NCI-H2171 treated with DMSO at 0.1 percent for 48 hours (cell line): ENCODE measurements at places on chromosomes 3 and 15.

DNA sequence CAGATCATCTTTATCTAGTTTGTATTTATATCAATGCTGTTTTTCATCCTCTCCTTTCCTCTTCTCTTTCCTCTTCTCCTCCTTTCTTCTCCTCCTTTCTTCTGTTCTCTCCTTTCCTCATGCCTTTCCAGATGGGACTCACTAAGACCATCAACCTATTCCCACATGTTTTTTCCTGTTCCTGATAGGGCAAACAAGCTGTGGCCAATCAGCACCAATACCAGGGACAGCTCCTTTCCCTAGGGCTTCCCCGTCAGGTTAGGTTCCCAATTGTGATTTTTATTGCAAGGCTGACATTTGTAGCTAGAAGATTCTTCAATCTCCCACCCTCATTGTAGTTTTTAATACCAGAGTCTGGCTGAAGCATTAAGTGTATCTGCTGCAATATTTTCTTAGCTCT, 76.3 kb upstream of the COL8A1 start:
- no peak for DNase-seq

DNA sequence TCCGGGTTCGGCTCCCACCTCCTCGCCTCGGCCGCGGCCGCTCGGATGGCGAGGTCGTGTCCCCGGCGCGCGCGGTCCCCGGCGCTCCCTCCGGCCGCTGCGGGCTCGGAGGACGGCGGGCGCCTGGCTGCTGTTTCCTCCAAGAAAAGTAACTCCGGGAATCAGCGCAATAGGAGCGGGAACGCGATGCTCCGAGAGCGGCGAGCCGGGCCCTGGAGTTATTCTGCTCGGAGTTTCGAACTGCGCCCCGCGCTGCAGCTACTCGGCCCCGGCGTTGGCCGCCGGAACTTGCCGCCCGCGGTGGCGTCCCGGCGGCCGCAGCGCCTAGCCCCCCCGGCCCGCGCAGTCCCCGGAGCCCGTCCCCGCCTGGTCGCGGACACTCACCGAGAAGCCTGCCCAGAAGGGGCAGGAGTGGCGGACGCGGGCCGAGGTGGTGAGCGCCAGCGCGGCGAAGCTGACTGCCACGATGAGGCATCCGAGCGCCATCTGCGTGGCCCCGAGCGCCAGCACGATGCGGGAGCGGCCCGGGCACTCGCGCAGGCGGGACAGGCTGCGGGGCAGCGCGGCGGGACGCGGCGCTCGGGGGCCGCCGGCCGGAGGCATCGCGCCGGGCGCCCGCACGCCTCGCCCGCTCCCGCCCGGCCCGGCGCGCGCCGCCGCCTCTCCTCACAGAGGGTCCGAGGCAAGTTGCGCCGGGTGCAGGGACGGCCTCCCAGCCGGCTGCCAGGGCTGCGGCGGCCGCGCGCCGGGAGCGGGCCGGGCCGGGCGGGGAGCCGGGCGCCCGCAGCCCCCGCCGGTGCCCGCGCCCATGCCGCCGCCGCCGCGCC, 251.9 kb downstream of the TJP1 start:
- DNase-seq = peak; percentile 10

DNA sequence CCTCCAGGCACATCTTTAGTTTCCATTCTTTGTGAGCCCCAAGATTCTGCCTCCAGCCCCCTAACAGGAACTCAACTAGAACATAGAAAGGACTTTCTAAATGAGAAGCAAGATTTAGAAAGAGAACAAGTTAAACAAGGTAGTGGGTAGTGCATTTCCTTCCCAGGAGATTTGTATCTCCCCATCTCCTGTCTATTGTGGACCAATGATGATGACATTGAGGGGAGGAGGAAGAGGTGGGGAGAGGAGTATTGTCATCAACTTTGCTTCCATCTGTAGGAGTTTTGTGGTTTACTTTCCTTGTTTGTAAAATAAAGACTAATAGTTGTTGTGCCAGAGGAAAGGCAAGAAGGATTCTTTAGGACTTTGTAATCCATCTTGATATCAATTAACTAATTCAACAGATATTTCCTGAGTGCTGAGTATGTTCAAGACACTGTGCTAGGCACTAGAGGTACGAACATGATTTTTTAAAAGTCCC, 235.3 kb upstream of the ROPN1 start:
- no peak for DNase-seq

DNA sequence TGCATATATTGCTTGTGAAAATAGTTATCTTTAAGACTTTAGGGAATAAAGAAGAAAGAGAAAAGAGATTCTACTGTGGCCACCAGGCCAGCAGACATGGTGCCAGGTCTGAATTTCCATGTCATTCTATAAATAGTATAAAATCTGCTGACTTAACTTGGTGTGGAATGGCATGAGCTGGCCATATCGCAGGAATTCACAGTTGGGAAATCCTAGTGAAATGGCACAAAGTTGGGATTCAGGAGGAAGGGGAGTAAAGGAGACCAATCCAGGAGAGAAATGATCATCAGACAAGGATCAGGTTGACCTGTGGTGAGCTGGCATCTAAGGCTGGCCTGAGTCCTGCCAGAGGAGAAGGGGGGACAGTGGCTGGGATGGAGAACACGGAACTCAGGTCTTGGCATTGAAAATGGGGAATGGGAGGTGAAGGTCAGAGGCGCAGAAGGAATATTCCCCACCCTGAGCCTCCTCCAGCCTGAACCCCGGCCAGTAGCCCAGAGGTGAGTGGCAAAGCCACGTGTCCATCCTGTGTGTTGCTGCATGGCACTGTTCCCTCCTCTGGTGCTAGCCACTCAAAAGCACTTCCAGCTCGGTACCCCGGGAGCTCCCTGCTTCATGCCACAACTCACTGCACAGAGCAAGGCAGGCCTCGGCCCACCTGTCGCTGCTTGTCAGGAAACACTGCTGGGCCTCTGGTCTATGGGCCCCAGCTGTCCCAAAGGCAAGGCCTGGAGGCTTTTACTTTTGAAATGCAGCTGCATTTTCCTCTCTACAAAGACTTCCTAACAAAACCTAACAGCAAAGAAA, 51.4 kb downstream of the SSUH2 start:
- DNase-seq = no peak
